Right atrium auricular region (tissue), 2 donors: ENCODE measurements at places on chromosomes 3 and 15. TPM values are rescaled to one million over a fixed set of nuclear protein-coding genes. Genes with fewer than 3 reads are reported as not detected.
A peak's percentile ranks its signal among the peaks of the same experiment; 100 is the strongest.

GRCh38 chr15:57690341-57690966 lies 16.1 kb upstream of the POLR2M start:
- DNase-seq = no peak

DNA sequence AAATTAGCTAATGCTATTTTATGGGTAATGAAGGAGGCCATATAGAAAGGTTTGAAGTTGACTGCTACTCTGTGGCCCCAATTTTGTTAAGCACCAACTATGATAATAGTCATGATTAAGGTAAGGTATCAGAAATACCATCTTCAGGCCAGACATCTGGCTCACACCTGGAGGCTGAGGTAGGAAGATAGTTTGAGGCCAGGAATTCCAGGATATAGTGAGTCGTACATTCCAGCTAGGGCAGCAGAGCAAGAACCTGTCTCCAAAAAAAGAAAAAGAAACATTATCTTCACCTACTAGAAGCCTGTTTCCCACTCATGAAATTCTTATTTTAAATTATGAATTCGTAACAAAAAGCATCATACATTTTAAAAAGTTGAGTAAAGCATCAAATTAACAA lies 64.4 kb downstream of the LRRC28 start:
- DNase-seq = no peak

Gene MYLK
- total RNA-seq = 85.1 TPM

GRCh38 chr3:175082631-175083030 lies 223.5 kb downstream of the NAALADL2 start:
- DNase-seq = no peak

DNA sequence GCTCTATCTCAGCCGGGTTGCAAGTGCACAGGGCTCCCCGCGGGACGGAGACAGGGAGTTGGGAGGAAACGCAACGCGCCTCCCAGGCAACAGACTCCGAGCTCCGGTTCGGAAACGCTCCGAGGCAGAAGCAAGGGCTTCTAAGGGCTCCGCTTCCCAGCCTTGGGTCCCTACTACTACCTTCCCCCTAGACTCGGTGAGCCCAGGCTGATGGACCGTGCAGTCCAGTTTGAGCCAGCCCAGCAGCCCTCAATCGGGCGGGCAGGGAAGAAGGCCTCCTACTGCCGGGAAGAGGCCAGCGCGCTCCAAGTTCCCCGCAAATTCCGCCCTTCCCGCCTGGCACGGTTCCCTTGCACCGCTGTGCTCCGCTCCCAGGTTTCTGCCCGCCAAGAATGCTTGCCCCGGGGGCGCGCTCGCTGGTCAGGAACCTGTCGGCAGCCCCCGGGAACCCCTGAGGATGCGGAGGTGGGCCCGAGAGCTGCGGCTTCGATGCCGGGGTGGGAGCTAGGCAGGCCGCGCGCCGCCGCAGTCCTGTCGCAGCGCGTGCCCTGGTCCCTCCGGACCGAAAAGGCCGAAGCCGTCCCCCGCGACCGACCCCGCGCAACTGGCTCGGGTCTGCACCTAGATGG lies 728 bp downstream of the TRANK1 start:
- peak; percentile 61 for DNase-seq

GRCh38 chr3:197305854-197306253 lies 7.4 kb upstream of the DLG1 start:
- no peak for DNase-seq

Gene SMCO1
- total RNA-seq = 3.6 TPM

GRCh38 chr15:43220991-43221403 lies at the start of gene EPB42:
TSS of gene EPB42 (minus strand) at chr15:43221018. CDS start at chr15:43220825, 193 bp downstream.
- DNase-seq = no peak

DNA sequence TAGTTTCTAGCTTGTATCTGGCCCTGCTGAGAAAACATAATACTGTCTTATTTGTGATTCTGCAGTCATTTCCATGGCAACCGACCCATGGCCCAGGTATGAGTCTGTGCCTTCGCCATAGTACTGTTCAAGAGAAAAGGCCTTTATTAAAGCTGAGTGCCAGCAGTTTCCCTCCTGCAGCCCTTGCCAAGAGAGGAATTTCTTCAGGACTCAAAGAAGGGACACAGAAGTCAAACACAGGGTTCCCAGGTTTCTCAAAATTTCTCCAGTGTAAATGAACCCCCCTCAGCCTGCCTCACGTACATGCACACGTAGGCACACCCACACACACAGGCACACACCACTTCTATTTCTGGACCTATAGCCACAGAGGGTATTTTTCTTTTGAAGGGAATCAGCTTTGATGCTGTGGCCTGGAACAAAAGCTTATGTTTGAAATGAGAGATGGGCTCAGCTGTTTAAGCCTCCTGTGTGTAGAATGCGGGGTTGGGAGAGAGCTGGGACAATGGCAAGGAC lies 269.2 kb downstream of the PDCD6IP start:
- no peak for DNase-seq

Gene RHCG
- total RNA-seq = 0.37 TPM

DNA sequence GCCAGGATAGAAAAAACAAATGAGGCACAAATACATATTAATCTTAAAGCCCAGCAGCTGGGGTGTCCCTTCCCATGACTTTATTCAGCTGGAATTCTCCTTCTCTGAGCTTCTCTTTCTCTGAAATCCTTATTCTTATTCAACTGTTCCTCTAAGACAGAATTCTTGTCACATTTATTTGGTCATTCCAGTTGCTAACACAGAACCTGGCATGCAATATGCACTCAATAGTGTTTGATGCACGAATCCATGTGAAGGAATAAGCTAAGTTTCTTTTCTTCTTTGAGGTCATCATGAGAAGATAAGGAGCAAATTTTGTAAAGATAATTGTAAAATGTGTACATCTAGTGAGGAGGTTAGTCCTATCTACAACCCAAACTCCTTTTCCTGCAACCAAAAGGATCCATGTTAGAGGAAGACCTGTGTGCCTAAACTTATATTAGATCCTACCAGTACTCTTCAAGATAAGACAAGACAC lies 154.2 kb upstream of the KCNMB2 start:
- DNase-seq = no peak

DNA sequence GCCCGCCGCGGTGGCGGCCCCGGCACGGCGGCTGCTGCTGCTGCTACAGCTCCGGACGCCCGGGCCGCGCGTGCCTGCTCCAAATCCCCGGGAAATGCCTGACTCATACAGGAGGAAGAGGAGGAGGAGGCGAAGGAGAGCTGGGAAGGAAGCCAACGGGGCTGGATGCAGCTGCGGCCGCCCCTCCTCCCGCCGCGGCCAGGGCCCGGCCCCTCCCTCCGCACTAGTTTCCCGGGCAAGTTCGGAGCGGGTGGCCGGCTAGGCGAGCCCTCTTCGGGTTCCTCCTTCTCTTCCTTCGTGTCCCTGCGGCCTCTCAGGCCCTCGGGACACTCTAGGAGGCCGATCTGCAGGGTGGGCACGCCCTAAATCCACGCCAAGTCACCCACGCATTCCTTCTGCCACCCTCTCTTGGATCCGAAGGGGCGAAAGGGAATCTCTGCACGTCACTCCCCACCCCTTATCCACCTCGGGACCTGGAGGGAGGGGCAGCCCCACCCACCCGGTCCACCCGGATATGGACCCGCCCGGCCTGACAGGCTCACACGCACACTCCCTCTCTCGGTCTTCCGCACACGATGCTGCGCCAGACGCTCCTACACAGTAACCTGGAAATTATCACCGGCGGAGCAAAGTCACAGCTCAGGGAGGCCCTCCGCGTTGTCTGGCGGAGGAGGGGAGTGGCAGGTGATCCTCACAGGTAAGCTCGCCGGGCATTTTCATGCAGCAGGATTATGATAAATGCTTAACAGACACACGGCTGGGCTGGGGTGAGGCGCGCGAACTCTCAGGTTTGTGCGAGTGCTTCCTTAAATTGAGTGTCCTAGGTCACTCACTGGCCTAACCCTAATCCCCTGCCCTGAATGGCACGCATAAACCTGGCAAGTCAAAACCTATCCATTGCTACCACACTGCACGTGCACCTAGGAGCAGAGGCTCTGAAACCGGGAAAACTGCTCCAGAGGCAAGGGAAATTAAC lies at the start of the genes OSBPL10 and ZNF860:
OSBPL10 (minus strand) TSS at position 57 of the 976 bp plus-strand sequence. CDS start 83 bp downstream, outside the sequence.
ZNF860 (plus strand) TSS at position 545 of the 976 bp plus-strand sequence. CDS start 7,330 bp downstream, outside the sequence.
- peak; percentile 87 for DNase-seq

DNA sequence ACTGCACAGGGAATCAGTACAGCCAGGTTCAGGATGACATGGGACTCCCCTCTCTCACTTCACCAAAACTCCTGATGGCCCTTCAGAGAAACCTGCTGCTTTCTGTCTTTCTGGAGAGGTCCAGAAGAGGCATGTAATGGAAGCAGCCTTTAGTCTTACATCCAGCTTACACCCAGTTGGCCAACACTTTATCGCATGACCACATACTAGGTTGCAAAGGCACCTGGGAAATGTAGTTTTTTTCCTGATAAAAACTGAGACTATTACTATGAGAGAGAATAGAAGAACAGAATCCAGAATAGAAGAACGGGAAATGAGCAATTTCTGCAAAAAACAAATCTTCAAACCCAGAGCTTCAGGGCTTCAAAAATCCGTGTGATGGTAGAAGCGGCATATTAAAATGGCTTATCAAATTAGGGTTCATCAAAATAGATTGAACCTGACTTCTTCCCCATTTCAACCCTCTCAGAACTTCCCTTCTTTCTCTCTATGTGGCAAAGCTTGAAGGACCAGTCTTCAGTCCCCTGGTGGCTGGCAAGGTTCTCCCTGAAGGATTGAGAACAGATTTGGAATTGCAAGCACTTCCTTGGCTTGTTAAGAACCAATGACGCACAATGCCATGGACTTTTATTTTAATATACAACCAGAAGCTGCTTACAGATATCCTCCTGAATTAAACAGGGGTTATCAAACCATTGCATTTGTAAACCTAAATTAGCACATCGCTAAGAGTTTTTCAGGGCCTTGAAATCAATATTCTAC lies 34.4 kb downstream of the CORO2B start:
- DNase-seq = no peak

GRCh38 chr3:190086191-190086590 lies 34.5 kb downstream of the P3H2 start:
- DNase-seq = no peak

DNA sequence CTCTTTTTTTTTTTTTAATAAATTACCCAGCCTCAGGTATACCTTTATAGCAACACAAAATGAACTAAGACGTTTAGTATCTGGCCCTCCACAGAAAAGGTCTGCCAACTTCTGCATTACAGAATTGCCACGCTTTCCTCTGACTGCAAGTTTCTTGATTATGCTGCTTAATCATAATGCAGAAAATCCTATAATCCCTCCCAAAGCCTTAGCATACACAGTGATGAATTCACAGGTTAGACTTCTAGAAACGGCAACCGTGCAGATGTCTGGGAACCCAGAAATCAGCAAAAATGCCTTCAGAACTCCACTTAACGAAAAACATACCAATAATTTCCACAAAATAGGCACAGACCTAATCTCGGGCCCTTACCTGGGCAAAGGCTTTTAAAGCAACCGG lies 144.7 kb upstream of the FRMD4B start:
- no peak for DNase-seq

GRCh38 chr3:49523756-49524747 lies 30.2 kb upstream of the BSN start:
- DNase-seq = no peak

- DNase-seq = peak; percentile 87
Measured at GRCh38 chr15:74956648-74957475, at the start of gene RPP25. TSS of gene RPP25 (minus strand) at chr15:74956772. CDS start at chr15:74956583, 189 bp downstream.
